ENCODE measurements at places on chromosomes 5 and 9. TPM values are rescaled to one million over a fixed set of nuclear protein-coding genes. Genes with fewer than 3 reads are reported as not detected.

GRCh38 chr9:5205071-5205470 is 19.6 kb upstream of the INSL6 start:
- DNase-seq = no peak

GRCh38 chr5:166713295-166713694 is 1578.2 kb upstream of the WWC1 start:
- no peak for DNase-seq

DNA sequence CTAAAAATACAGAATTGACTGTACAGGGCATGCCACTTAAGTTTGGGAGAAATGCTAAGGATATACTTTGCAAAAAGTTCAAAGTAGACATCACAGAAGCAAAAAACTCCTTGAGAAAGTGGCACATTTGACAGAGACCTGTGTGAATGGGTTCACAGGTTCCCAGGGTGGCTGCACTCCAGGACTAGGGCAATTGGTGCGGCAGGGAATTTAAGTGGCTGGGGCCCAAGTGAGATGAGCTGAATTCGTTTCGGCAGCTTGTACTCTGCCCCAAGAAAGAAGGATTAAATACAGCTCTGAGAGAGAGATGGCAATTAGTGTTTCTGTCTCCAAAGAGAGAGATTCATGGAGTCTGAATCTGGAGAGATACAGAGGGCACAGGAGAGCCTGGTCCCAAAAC is 280.1 kb downstream of the FBXL17 start:
- DNase-seq = no peak

DNA sequence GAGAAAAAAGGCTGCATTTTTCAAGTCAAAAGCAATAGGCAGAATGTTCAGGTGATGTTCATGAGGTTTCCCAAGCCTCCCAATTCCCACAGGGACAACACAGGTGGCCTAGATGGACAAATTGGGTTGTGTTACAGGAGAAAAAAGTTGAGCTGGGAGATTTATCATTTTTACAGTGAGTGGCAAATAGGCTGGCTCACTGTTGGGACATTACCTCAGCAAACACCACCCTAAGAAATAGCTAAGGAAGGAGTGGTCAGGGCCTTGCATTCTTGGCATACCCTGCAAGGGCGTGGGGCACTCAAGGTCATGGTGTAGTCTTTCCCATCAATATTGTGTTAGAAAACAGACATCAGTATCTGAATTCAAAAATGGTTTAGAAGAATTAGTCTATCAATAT is 23.3 kb upstream of the CPLANE1 start:
- DNase-seq = peak; percentile 51

DNA sequence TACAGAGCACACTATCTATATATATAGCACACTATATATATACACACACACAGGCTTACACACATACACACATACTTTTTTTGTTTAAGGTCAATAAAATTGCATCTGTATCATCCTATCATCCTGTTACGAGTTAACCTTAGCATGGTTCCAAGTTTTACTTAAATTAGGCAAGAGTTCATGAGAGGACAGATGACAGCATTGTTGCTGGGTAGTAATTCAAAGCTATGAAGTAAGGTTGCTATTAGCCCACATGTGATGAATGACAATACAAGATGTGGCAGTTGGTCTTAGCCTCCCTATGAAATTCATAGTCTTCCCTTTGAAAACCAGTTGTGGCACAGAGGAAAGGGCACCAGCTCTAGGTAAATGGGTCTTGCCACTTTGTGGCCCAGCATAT is 438.1 kb downstream of the ACTL7B start:
- DNase-seq = no peak

GRCh38 chr9:121998513-121999049 is 94.5 kb downstream of the TTLL11 start:
- no peak for DNase-seq

DNA sequence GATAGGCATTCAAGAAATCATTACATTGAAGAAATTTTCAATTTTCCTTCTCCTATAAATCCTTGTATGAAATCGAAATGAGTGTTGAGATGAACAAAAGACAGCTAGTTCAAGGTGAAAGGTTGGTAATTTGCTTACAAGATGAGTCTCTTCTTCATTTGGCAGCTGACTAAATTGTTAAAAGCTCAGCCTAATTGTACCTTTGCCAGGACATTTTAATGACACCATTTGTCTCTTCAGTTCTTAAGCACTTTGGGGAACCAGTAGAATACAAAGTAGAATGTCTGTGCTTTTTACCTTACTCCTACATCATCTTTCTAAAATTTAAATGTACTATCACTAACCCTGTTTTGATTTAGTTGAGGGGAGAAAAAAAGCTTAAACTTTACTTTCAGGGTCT is 59.4 kb downstream of the GRAMD2B start:
- DNase-seq = no peak

- no peak for DNase-seq
These were observed 31.8 kb downstream of the EGFLAM start for GRCh38 chr5:38290028-38290653.

GRCh38 chr9:75855509-75855908 is 35.0 kb upstream of the PCSK5 start:
- peak; percentile 14 for DNase-seq

GRCh38 chr9:128115187-128116103 is 12.1 kb downstream of the PTGES2 start:
- no peak for DNase-seq

DNA sequence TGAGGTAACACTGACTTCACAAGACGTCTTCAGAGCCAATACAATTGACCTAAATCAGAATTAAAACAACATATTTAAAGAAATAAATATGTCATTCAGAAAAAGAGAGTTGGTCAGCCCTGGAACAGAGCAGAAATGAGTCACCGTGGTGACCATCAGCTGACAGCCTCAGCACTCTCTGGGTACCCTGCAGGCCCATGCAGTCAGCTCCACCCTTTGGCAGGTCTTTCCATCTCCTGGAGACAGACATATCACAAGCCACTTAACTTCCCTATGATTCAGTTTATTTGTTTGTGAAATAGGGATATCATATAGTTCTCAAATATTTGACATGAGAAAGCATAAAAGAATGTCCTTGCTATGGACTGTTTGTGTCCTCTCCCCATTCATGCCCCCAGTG is 151.6 kb upstream of the MEF2C start:
- no peak for DNase-seq

- no peak for DNase-seq
These were observed 57.7 kb downstream of the SMARCA2 start for GRCh38 chr9:2072752-2073405.

GRCh38 chr9:4923580-4924544 is 61.2 kb upstream of the JAK2 start:
- no peak for DNase-seq

The RALGPS1 gene
- total RNA-seq = 2.2 TPM

The GADD45G gene
- 1.3 TPM for total RNA-seq

The SHOC1 gene
- 1.5 TPM for total RNA-seq

The WDR38 gene
- not detected for total RNA-seq

The TNFSF8 gene
- not detected for total RNA-seq

The PGM5 gene
- 3.0 TPM for total RNA-seq

The PCDHGA4 gene
- 0.74 TPM for total RNA-seq

The RNF183 gene
- total RNA-seq = not detected

The NREP gene
- total RNA-seq = 157 TPM

Measured in H4 (cell line).